NCI-H524 treated with DMSO at 0.1 percent for 48 hours (cell line): ENCODE measurements at places on chromosomes 2 and 18.

- DNase-seq = no peak
Observed at GRCh38 chr18:34864836-34865497, 154.9 kb downstream of the DTNA start.

DNA sequence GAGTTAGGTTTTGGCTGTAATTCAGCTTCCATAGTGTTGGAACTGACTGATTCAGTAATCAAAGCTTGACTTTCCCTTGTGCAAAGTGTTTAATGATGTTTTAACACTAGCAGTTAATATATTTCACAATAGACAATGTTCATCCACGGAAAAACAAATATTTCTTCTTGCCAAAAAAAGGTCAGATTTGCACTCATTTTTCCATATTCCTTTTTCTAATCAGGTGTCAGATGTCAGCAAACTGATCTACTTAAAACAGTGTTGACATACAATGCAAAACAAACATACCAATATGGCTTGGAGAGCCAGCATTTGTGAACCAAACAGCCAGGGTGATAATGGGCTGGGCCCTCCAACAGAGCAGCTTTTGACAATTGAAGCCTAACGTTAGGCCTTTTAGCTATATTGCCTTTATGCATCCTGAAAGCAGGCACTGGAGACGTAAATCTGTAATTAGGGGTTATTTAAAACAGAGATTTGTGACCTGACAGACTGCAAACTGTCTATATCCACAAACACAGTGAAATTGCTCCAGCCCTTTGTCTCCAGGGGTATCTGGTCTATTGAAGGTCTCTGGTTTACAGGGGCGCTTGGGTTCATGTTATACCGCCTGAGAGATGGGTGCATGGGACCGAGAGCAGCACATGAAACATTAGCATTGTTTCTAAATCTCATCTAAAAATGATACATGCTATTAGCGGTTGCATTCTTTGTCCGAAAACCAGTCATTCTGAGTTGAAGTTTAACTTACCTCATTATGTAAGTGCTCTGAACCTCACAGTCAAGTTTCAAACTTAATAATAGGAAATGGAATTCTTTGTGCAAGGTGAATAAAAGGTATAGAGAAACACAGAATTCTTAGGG lies 7.1 kb upstream of the CDCA7 start:
- no peak for DNase-seq

DNA sequence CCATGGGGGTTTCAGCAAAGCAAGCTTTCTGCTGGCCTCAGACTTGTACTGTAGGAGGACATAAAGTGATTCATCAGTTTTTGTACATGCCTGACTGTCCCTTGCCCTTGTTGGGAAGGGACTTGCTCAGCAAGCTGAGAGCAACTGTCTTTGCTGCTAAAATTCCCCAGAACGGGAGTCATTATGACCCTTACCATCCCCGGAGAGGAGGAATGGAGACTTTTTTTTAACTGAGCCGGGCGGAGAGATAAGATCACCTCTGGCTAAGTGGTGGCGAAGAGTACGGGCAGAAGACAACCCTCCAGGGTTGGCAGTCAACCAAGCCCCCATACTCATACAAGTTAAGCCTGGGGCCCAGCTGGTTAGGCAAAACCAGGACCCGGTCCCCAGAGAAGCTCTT lies 20.4 kb upstream of the NAGK start:
- DNase-seq = no peak

GRCh38 chr2:56191617-56192016 lies 7.8 kb downstream of the CCDC85A start:
- no peak for DNase-seq

DNA sequence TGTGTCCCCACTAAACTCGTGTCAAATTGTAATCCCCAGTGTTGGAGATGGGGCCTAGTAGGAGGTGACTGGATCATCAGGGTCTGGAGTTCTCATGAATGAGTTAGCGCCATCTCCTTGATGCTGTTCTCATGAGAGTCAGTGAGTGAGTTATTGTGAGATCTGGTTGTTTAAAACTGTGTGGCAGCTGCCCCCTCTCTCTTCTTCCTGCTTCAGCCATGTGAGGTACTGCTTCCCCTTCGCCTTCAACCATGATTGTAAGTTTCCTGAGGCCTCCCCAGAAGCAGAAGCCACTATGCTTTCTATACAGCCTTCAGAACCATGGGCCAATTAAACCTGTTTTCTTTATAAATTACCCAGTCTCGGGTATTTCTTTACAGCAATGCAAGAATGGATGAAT lies 50.4 kb downstream of the AP1S3 start:
- no peak for DNase-seq

DNA sequence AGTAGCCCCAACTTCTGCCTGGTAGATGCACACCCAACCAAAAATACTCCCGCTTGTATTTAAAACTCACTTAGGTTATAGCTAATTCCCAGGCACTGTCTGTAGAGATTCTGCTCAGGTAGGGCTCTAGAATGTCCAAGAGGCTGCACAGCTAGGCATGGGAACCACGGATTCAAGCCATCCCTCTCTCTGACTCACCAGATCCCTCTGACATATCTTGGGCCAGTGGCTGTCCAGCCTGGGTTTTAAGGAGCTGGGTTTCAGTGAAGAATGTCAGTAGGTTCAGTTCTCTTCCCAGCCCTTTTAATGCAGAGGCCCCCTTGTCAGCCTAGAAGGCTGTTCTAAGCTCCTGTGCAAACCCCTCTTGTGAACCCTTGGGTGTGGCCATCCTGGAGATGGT lies 15.9 kb upstream of the IL1R1 start:
- no peak for DNase-seq

DNA sequence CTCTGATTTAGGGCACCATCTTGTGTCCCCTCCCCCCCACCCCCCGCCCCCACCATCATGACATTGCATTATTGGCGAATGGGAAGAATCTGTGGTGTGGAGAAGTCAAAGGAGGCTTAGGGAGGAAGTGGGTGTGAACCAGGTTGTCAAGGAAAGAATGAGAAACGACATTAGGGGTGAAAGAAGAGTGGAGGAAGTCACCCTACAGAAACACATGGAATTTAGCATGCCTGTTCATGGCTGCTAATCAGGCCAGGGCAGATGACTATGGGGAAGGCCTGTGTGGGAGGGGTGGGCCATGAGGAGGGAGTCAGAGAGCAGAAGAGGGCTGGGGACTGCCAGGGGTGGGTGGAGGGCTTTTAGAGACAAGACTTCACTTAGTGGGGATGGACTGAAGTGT lies 81.6 kb downstream of the AOX1 start:
- no peak for DNase-seq

DNA sequence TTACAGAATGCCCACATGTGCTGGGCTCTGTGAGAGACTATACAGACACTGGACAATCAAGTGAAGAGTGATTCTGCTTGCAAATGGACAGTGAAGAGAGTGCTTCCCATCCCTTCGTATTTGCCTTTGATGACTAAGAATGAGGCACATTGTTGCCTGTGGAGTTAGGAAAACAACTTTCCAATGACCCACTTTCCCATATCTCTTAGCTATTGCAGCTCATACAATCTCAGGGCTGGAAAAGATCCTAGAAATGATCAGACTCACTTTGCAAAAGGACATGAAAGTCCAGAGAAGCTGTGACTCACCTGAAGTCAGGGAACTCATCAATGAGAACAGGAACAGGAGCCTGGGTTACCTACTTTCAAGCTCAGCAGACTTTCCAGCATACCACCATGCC lies 440.5 kb upstream of the TCF4 start:
- DNase-seq = no peak

GRCh38 chr2:25726522-25726921 lies 53.1 kb upstream of the DTNB start:
- DNase-seq = no peak

GRCh38 chr2:173412628-173413027 lies 58.0 kb downstream of the CDCA7 start:
- DNase-seq = peak; percentile 94

- no peak for DNase-seq
Observed at GRCh38 chr2:239597216-239597615, 196.4 kb upstream of the HDAC4 start.

DNA sequence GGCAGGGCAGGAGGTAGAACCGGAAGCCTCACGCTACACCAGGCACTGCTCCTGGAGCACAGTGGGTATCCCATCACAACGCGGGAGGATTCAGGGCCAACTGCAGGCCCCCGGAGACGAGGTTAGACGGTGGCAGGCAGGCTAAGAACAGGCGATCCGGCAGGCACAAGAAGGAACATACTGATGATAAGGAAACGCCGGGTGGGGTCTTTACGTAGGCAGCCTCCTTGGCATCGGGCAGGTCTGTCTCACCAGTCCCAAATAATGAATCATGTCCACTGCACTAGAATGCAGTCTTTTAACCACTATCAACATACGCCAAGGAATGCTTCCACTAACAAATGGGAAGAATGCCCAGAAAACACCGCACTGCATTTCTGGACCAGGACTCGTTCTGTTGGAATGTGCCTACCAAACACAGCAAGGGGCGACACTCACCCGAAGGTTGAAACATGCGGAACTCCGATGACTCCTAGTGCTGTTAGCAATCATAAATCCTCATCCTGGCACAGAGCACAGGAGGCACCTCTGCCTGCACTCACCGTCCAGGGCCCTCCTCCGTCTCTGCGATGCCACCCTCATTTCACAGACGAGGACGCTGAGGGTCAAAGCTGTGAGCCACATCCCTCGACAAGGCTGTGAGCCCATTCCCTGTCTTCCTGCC lies 35.2 kb downstream of the ZNF516 start:
- DNase-seq = no peak

DNA sequence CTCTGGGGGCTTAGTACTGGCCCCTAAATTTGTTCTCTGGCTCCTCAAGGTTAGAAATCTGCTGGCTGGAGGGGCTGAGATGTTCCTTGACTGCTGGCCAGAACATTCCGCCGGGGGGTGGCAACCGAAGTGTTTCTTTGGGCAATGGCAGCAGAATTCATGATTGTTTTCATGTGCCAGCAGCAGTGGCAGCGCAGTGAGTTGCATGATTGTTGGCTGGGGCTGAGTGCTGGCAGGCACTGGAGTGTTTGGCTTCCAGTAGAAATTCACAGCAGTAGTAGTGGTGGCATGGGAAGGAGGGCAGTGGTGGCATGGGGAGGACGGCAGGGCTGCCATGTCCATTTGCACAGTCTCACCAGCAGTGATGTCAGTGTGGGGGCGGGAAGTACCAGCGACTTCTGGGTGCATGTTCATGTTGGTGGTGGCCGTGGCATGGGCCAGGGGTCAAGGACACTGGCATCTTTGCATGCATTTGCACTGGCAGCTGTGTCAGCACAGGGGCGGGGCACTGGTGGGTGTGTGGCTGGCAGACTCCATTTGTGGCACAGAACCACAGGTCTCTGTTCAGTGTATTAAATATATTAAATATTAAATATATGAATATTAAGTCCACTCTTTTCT lies 130.6 kb upstream of the CDH7 start:
- no peak for DNase-seq

DNA sequence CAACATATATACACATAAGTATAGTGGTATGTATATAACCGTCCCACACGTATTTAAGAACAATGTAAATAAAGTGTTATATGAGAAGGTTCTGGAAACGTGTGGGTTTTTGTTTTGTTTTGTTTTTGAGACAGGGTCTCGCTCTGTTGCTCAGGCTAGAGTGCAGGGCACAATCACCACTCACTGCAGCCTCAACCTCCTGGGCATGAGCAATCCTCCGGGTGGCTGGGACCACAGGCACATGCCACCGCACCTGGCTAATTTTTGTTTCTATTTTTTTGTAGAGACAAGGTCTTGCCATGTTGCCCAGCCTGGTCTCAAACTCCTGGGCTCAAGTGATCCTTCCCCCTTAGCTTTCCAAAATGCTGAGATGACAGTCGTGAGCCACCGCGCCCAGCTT lies 6.2 kb downstream of the ADAM17 start:
- no peak for DNase-seq

GRCh38 chr18:37138456-37138855 lies 309.5 kb downstream of the KIAA1328 start:
- no peak for DNase-seq

DNA sequence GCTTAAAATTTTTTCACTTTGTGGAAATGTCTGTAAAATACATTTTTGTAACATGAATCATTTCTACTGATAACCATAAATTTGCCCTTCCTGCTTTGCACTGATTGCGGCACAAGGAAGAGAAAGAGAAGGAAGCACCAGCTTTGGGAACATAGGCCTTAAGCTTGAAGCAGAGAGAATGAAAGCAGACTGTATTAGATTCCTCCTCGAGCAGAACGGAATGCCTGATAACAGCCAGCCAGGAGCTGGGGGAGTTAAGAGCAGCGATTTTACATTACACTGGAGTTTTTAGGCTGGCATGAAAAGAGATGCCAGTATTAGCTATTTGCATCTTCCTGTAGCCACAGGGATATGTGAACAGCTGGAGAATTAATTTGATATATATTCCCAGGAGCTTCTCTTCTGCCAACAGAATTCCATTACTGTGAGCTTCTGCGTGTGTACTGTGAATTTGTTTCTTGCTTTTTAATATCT lies 33.5 kb downstream of the CRIM1 start:
- no peak for DNase-seq

DNA sequence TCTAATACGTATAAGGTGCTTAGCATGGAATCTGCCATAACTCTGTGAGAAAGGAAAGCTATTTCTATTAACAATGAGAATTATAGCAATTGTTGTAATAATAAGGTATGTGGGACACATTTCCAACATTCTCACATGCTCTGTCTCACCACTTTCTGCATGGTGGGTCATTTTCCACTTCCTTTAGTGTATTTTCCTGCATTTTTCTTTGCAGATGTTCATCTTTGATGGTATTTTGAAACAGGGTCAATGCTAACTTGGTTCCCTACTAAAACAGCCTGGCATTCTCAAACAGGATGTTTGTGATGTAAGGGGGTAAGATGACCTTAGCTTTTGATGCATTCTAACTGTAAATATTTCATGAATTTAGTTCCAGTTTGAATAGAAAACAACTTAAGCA lies 54.7 kb downstream of the MYO1B start:
- DNase-seq = no peak

DNA sequence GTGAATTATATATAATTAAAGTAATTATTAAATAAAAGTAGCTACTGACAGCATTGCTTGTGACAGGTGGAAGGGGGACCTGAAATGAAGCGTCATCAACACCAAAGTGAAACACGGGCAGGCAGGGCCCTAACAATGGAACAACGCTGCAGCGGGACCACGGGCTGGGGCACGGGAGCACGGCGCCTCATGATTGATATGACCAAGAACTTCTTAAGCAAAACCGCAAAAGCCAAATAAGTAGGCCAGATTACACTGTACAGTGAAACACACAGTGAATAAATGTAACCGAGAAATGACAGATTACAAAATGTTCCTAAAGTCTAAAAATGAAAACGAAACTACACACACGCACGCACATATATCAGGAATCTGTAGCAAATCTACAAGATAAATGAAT lies 81.4 kb downstream of the SNTG2 start:
- no peak for DNase-seq

- no peak for DNase-seq
Observed at GRCh38 chr2:108145557-108146326, 94.0 kb upstream of the SULT1C3 start.

DNA sequence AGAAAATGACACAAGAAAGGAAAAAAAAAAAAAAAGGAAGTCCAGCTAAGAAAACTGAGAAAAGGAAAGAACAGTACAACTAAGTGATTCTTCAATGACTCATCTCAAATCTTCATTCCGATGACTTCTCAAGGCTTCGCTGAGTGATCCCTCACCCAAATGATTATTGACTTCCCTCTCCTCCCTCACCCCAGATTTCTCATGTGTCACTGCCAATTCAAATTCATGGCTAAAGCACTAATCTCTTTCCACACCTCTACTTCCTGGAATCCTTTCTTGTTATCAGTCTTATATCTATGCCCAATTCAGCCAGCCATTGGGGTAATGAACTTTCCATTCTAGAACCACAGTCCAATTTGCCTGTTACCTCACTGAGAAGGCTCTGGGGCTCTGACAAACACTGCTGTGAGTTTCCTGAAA lies 7.2 kb upstream of the ABCB11 start:
- DNase-seq = no peak
